ENCODE measurements at places on chromosomes 7 and 10.

GRCh38 chr10:33253411-33253810 lies 81.1 kb downstream of the NRP1 start:
- no peak for DNase-seq

DNA sequence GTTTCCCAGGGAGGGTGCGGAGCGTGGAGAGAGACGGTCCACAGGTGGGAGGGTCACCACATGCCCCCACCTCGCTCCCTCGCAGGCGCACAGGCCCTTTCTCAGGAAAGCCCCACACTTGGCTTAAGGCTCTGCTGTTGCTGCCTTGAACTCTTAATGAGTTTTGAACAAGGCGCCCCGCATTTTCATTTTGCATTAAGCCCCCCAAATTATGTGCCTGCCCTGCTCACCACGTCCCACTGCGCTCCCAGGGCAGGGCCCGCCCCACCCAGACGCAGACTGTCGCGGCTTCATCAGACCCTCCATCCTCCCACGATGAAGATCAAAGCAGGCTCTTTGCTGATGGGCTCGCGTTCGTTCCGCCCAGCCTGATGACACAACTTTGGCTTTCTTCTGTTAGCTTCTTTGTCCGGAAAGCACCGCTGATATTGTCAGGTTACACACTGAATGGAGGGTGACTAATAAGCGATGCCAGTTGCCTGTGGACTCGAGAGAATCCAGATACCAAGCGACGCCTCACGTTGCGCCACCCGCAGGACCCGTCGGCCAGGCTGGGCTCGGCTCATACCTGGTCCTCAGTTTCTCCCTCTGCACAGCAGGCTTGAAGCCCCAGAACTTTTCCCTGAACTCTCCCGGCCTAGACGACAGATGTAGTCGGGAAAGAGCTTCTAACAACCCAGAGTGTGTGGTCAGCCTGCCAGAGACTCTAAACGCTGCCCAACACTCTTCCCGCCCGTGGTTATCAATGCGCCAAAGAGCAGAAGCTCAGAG lies 9.5 kb downstream of the CALML3 start:
- no peak for DNase-seq

DNA sequence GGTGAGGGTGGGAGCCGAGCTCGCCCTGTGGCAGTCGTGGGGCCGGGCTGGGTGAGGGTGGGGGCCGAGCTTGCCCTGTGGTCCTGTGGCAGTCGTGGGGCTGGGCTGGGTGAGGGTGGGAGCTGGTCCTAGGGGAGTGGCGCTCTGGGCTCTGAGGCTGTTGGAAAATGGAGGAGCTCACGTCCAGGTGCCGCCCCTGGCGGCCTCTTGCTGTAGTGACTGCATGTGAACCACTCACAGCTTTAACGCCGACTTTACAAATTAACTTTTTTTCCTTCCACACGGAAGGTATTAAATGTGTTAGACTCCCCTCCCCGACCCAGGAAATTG lies 312.6 kb downstream of the WDR37 start:
- DNase-seq, result peak; percentile 24

DNA sequence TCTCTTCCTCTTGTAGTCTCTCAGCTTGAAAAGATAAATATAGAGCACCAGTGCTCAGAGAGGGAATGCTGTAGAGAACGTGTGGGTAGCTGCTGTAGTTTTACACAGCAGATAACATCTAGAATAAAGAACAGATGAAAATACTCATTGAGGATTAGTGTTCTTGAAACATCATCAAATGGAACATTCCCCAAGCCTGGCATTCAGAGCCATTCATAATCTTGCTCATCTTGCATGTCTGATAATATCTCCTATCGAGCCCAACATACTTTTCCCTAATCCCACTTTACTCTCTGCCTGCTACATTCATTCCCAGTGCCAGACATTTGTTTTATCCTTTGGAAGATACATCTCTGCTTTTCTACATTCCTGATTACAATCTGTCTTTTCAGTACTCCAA lies 35.2 kb downstream of the MCU start:
- peak; percentile 84 for DNase-seq

DNA sequence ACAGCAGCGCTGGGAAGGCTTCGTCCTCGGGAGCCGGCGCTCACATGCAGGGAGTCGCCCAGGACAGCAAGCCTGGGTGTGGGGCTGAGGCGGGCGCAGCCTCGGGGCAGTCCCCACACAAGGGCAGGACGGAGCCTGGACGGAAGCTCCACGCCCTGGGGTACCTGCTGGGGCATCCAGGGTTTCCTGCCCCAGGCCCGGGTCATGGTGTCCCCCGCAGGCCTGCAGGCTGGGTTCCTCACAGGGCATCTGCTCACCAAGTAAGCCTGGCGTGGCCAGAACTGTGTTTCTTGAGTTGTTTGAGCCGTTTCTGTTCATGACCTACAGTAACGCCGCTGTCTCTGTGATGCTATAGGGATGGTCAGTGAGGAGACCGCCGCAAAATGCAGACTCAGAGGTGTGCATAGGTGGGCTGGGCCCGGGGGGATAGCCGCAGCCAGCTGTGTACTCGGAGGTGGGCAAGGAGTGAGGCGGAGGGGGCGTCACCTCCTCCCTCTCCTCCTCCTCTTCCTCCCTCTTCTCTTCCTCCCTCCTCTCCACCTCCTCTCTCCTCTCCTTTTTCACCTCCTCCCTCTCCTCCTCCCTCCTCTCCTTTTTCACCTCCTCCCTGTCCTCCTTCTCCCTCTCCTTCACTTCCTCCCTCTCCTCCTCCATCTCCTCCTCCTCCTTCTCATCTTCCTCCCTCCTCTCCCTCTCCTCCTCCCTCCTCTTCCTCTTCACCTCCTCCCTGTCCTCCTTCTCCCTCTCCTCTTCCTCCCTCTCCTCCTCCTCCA lies 438.9 kb downstream of the DNAJB6 start:
- DNase-seq, result no peak

DNA sequence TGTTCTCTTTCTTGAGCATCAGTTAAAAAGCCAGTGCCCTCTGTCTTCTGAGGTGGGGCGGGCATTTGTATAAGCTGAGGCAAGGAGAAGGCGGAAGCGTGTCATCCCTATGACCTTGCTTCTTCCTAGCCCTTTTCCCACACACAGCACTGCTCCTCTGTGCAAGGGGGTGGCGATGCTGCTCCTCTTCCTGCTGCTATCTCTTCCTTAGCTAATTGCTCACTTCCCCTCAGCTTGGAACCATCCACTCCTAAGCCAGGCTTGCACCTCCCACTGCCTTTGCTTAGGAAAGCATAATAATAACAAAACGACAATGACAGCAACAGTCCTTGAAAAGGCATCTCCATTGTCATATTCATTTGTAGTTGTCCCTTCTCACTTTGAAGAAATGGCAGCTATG lies 366.9 kb downstream of the PHTF2 start:
- DNase-seq, result no peak

GRCh38 chr7:142782922-142783900 lies 12.4 kb downstream of the PRSS2 start:
- peak; percentile 91 for DNase-seq

GRCh38 chr7:25109276-25109675 lies 15.8 kb downstream of the CYCS start:
- no peak for DNase-seq

GRCh38 chr7:23894892-23895569 lies 185.0 kb downstream of the STK31 start:
- no peak for DNase-seq

DNA sequence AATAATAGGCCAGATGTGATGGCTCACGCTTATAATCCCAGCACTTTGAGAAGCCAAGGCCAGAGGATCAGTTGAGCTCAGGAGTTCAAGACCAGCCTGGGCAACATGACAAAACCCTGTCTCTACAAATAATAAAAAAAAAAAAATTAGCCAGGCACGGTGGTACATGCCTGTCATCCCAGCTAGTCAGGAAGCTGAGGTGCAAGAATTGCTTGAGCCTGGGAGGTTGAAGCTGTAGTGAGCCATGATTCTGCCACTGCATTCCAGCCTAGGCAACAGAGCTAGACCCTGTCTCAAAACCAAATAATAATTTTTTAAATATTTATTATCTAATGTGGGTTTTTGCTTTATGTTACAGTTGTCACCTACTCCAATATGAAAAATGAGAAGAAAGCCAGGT lies 178.9 kb downstream of the ADK start:
- DNase-seq, result peak; percentile 73

DNA sequence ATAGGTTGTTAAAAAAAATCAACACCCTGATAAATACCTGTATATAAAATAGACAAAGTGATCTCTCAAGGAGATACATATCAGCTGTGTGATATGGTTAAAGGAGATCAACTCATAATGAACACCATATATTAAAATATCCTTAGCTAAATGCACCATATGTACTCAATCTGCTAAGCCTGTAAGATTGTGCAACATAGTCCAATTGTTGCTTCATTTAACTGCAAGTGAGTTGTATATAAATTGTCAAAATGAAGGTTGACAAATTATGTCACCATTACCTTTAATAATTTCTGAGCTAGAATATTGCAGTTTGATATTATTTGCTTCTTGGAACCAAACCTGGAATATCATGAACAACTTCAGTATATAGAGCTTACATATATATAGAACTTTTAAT lies 283.7 kb downstream of the MALRD1 start:
- DNase-seq, result no peak

DNA sequence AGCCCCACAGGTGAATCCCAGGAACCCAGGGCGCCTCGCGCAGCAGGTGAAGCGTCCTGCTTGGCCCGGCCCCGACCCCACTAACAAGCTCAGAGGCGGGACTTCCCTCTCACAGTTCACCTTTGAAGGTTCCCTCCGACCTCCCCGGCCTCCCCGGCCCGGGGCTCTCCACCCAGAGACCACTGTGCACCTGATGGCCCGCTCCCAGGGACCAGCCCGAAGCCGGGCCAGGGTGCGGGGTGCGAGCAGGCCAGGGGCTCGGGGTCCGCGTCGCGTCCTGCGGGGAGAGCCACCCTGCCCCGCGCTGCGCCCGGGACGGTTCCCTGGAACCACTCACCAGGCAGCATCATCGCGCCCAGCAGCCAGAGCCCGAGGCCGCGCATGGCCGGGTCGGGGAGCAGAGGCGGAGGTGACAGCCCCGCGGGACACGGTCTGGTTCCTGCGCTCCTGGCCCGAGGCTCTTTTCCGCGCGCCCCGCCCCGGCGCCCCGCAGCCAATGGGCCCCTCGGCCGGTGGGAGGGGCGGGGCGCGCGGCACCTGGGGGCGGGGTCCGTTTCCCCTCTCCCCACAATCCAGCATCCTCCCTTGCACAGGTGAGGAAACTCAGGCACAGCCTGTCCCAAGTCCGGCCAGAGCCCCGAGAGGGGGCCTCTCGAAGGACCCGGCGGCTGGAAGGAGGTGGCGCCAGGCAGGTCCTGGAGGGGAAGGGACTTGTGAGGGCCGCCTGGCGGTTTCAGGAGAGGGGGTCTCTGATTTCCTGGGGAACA lies at the start of gene ADAM8:
Gene ADAM8 (minus strand): TSS at position 434 of the 767 bp plus-strand sequence. CDS start 51 bp downstream, at position 383.
- DNase-seq, result no peak

DNA sequence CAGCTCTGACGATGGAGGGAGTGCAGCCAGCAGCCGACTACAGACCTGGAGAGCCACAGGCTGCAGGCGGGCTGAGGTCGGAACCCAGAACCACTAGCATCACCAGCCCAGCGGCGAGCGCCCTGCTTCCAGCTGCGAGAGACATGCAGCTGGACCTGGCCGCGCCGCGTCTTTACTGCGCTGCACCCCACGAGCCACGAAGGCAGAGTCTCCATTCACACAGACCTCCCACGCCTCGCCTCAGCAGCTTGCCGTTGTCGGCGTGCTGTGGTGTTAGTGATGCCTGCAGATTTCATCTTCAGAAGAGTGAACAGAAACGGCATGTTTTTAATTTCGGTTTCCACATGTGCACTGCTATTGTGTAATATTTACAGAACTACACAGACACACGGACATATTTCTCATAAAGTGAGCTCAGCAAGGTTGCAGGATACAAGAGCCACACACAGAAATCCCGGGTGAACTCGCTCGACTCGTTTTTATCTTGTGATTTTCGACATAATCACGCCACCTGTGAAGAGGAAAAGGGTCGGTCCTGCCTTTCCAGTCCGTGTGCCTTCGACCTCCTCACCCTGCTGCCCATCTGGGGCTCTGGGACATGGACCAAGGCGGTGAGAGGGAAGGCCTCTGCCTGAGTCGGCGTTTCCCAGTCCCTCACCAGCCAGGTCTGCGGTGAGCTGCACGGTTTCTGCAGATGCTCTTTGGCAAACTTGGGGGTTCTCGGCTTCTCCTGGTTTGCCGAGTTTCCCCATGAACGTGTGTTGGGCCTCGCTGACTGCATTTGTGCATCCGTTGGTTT lies 252.2 kb downstream of the ELFN1 start:
- DNase-seq, result peak; percentile 78

GRCh38 chr7:113197274-113197673 lies 78.9 kb upstream of the SMIM30 start:
- DNase-seq, result peak; percentile 81

DNA sequence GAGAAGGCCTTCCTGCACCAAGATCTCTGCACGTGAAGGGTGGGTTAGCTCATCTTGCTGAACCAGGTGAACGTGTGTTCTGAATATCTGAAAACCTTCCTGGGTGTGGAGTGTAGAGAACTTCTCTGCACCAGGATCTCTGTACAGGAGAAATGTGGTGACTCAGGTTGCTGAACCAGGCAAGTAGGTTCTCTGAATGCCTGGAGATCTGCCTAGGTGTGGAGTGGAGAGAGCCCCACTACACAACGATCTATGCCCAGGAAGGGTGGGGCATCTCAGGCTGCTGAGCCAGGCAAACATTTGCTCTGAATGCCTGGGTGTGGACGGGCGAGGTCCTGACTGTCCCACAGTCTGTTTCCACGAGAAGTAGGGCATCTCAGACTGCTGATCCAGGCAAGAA lies 1002.3 kb upstream of the KCND2 start:
- no peak for DNase-seq

- no peak for DNase-seq
These were observed 29.0 kb downstream of the PDGFA start for GRCh38 chr7:490461-491291.

DNA sequence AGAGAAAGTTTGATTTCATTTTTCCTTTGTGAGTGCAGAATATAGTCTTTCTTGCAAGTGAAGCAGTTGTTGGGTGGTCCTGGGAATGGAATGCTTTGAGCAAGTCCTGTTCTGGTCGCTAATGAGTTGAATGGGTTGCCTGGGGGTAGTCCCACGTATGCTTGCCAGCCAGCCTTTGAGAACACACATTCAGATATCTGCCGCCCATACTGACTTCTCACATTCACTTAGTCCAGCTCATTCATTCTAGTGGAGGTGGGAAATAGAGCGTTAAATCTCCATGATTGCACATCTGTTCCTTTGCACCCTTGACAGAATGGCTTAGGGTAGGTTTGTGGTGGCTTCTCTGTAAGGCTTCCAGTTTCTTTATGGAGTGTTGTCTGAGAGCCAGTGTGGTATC lies 256.6 kb downstream of the SORCS3 start:
- no peak for DNase-seq

- DNase-seq, result no peak
These were observed 735.4 kb upstream of the LRRTM3 start for GRCh38 chr10:66190413-66190812.

- no peak for DNase-seq
These were observed 47.3 kb upstream of the PIK3AP1 start for GRCh38 chr10:96767611-96768010.

DNA sequence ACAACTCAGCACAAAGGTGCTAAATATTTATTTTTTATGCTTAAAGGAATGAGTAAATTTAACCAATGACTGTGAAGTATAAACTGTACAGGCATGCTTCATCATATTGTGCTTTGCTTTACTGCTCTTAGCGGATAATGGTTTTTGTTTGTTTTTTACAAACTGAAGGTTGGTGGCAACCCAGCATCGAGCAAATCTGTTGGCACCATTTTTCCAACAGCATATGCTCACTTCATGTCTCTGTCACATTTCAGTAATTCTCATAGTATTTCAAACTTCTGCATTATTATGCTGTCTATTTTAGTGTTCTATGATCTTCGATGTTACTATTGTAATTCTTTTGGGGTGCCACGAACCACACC lies 22.8 kb downstream of the BRAF start:
- DNase-seq, result no peak

GRCh38 chr10:102645388-102645740 lies 1.1 kb downstream of the TRIM8 start:
- no peak for DNase-seq
